Activated T-helper 1 cell treated with anti-CD3 and anti-CD28 coated beads, Interleukin-2, amount 50 U/mL, for 16 hours (primary cell): ENCODE measurements at places on chromosomes 12 and 14.

DNA sequence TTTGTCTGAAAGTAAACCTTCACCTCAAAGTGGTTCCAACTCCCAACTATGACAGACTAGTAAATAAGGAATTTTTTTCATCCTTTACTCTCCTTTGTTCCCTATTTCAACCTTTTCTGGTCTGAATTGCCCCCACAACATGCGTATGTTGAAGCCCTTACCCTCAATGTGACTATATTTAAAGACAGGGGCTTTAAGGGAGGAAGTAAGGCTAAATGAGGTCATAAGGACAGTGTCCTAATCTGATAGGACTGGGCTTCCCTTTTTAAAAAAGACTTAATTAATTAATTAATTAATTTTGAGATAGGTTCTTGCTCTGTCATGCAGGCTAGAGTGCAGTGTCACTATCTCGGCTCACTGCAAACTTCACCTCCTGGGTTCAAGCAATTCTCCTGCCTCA lies 86.3 kb downstream of the VCPKMT start:
- no peak for DNase-seq

DNA sequence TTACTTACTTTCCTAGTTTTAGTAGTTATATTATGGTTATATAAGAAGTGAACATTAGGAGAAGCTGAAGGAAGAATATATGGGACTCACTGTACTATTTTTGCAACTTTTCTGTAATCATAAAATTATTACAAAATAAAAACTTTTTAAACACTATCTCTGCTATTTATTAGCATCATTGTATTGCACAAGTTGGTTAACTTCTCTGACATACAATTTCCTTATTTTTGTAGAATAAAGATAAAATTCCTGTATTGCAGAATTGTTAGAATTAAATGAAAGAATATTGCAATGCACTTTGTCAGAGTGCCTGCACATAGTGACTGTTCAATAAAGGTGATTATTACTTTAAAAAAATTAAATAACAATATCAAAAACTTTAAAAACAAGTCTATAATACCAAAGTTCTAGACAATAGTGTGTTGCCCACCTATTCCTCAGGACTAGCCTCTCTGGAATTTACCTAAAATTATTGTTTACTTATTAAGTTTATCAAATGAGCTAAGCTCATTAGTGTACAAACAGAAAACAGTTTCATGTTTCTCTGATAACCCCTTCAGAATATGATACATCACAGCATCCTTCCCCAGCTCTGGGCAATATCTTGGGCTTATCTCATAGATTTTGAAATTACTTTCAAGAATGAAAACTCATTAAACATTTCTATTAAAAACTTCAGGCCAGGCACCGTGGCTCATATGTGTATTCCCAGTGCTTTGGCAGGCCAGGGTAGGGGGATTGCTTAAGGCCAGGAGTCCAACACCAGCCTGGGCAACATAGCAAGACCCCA lies 77.4 kb upstream of the TMPO start:
- DNase-seq: no peak

DNA sequence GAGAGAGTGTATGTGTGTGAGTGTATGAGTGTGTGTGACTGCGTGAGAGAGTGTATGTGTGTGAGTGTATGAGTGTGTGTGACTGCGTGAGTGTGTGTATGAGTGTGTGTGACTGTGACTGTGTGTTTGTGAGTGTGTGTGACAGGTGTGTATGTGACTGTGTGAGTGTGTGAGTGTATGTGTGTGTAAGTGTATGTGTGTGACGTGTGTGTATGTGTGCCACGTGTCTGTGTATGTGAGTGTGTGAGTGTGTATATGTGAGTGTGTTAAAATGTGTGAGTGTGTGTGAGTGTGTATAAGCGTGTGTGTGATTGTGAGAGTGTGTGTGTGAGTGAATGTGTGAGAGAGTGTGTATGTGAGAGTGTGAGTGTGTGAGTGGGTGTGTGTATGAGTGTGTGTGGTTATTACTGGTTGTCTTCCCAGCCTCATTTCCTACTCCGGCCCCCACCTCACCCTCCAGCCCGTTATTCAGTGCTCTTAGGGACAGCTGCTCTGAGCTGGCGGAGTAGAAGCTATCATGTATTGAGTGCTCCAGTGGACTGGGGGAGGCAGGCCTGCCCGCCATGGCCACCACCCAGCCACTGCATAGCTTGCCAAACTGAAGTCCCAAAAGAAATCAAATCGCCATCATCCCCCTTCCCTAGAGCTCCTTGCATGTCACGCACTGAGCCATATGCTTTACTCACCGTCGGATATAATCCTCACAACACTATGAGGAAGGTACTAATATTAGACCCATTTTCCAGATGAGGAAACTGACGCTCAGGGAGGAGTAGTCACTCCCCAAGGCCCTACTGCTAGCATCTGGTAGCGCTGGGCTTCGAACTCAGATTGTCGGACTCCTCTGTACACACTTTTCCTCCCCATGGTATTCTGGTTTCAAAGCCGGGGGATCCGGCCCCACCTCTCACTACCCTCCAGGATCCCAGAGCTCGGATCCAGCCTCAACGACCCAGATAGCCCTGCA lies 10.3 kb upstream of the MYL2 start:
- no peak for DNase-seq

DNA sequence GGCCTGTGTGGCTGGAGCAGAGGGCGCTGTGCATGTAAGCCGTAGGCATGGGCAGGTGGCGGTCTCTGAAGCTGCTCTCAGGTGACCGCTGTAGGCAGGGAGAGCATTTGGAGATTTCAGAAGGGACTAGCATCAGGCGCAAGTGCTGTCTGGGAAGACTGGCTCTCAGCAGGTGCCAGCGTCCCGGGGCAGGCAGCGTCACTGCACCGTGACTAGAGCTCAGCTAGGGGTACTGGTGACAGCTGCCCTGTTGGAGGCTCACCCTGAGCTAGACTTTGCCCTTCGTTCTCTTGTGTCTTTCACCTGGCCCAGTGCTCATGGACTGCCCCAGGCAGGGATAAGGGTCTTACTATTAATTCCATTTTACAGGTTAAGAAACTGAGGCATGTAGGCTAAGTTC lies 78.9 kb downstream of the DDX51 start:
- DNase-seq: no peak

GRCh38 chr12:66354291-66354690 lies 52.0 kb downstream of the HELB start:
- no peak for DNase-seq
